ENCODE measurements at places on chromosomes 13 and 19.
A peak's percentile ranks its signal among the peaks of the same experiment; 100 is the strongest.

- DNase-seq = no peak
Measured at GRCh38 chr13:93689333-93689732, 462.7 kb downstream of the GPC6 start.

DNA sequence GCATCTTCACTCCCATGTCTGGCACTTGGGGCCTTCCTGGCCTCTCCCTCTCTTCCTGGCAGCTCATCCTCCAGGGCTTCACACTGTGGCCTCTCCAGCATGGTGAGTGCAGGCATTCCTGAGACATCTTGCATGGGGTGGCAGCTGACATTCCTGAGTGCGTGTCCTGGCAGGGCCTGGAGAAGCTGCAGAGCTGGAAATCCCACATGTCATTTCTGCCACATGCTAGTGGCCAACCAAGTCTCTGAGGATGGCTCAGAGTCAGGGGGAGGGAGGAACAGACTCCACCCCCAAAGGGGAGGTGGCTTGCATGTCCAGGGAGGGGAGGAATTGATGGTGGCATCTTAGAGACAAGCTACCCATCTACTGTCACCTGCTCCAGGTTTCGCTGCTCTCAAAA is 41.6 kb upstream of the AMER2 start:
- no peak for DNase-seq

- DNase-seq = no peak
Measured at GRCh38 chr19:49761625-49762311, 1.3 kb downstream of the TSKS start.

GRCh38 chr19:16877581-16877980 is 11.2 kb upstream of the F2RL3 start:
- no peak for DNase-seq

- DNase-seq = no peak
Measured at GRCh38 chr19:28497887-28498286, 715.1 kb downstream of the UQCRFS1 start.

DNA sequence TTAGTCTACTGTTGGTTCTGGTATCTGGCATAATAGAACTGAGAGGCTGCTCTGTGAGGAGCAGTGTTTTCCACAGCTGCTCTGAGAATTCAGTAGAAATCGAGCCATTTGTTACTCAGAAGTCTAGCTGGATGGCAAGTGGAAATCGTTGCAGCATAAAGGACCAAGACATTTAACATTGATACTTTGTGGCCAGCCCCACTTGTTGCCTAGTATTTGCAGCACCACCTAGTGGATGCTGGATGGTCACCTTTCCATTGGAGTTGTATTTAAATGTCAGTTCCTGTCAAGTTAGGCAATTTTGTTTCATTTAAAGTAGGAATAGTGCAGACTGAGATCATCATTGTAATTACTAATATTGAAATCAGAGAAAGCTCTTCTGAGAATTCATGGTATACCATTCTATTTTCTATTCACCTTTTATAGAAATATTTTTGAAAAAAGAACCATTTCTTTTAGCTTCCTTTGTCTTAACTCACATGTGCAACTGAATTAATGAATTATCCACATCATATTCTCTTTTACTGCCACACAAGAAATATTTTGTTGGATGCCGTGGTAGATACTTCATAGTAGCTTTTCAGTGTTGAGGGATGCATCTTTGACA is 64.6 kb downstream of the PDS5B start:
- peak; percentile 20 for DNase-seq

GRCh38 chr13:38514575-38514974 is 164.9 kb downstream of the UFM1 start:
- DNase-seq = no peak

GRCh38 chr19:12647490-12648071 is 19.0 kb downstream of the MAN2B1 start:
- no peak for DNase-seq
